Regular cardiac myocyte (primary cell): ENCODE measurements at places on chromosomes 5 and 9. TPM values are rescaled to one million over a fixed set of nuclear protein-coding genes. Genes with fewer than 3 reads are reported as not detected.

DIRAS2 gene
- 0.28 TPM in 1 of 2 replicates, not detected in the other for total RNA-seq

SOX30 gene
- under 0.01 TPM in 1 of 2 replicates, not detected in the other for total RNA-seq

SLCO4C1 gene
- total RNA-seq = under 0.01 TPM in 2 replicates

TCF7 gene
- total RNA-seq = under 0.01 and 0.38 TPM in 2 replicates

FAM53C gene
- 22.8 and 25.9 TPM in 2 replicates for total RNA-seq

DDX4 gene
- 0.28 TPM in 1 of 2 replicates, not detected in the other for total RNA-seq

SSBP2 gene
- 12.1 and 18.9 TPM in 2 replicates for total RNA-seq

PCDHA10 gene
- 0.19 and 0.28 TPM in 2 replicates for total RNA-seq

SAXO1 gene
- under 0.01 TPM in 1 of 2 replicates, not detected in the other for total RNA-seq
